ENCODE measurements at places on chromosomes 2 and 18.

DNA sequence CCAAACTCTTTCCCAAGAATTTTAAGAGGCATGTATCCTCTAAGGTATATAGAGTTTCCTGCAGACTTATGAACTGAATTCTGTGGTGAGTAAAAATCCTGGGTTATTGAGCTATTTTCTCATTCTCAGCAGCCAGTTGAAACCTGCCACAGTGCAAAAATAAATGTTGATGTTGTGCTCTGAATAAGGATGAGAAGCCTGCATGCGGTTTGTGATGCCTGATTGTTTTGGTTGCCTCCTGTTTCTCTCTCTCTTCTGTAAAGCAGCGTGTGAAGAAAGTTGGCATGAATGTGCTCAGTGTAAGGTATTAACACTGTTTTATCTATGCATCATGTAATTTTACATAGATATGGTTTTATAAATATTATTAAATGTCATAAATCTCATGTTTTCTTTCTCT lies 452.6 kb downstream of the CDH2 start:
- DNase-seq, result no peak

- DNase-seq, result no peak
Observed at GRCh38 chr2:207881902-207882301, 112.2 kb upstream of the FZD5 start.

GRCh38 chr2:48189552-48190228 lies 283.4 kb upstream of the FBXO11 start:
- no peak for DNase-seq

DNA sequence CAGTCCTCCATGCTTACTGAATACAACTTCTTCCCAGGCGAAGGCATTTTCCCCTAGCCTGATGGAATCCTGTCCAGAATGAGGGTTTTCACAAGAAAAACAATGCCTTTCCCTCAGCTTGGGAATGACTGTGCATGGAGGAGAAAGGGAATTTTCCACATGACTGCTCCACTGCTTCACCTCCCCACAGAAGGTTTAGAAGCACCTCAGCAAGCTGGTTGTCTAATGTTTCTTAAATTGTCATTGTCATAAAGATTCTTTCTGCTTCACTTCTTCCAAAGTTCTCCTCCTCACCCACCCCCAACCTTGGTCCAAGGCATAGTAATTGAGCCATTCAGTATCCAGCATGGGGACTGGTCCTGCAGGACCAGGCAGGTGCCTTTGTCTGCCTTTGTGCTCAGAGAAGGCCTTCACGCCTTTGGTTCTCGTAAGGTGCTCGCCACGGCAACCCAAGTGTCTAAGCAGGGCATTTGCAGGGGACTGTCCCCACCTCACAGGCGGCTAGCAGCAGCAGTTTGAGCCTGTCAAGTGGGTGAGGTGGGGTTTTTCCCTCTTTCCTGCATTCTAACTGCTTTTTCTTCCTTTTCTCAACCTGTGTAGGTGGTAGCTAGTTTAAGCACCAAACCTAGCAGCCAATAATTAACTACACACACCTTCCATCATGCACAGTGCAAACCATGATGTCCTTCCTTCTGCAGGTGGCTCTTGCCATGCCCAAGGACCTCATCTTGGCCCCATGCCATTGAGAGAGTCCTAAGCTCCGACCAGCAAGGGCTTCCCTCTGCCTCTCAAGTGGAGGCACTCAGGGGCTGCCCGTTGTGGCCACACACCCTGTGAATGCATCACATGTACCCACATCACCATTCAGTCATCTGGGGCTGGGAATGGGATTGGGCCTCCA lies 65.7 kb upstream of the BCL2L11 start:
- no peak for DNase-seq

GRCh38 chr18:46715062-46715461 lies 41.8 kb downstream of the ST8SIA5 start:
- no peak for DNase-seq

DNA sequence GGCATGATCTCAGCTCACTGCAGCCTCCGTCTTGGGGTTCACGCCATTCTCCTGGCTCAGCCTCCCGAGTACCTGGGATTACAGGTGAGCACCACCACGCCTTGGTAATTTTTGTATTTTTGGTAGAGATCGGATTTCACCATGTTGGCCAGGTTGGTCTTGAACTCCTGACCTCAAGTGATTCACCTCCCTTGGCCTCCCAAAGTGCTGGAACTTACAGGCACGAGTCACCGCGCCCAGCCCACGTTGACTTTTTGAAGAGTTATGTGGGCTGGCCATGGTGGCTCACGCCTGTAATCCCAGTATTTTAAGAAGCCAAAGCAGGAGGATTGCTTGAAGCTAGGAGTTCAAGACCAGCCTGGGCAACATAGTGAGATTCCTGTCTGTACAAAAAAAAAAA lies 20.8 kb downstream of the CCL20 start:
- no peak for DNase-seq

DNA sequence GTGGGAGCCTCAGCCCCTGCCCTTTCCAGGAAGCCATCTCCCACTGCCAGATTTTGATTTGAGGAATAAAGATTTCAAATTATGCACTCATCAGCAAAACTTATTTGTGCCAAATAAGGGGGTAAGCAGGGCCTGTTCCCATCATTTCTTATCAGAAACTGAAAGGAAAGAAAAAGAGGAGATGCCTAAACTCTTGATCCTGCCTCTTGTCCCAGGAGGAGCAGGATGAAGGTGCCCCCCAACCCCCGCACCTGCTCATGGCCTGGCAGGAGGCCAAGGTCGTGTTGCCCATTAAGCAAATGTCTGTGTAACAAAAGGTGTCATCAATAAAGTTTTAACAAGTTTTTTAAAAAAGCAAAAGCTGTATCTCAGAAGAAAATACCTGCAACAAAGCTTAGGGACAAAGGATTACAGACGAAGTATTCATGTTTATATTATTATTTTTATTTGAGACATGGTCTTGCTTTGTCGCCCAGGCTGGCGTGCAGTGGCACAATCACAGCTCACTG lies 80.0 kb downstream of the INPP5D start:
- no peak for DNase-seq

All from NCI-H748 treated with DMSO at 0.1 percent for 48 hours (cell line).